Astrocyte (in vitro differentiated cells and primary cell): ENCODE measurements at places on chromosomes 1 and 21. TPM values are rescaled to one million over a fixed set of nuclear protein-coding genes. Genes with fewer than 3 reads are reported as not detected.

CSMD2 gene
- total RNA-seq = 11.1 and 13.6 TPM in 2 replicates

IL12RB2 gene
- total RNA-seq = 0.11 TPM in 1 of 2 replicates, not detected in the other

OR10J1 gene
- total RNA-seq = not detected in 2 replicates

SLAMF8 gene
- 1.7 and 3.6 TPM in 2 replicates for total RNA-seq

MYOG gene
- not detected in 2 replicates for total RNA-seq

MYOM3 gene
- total RNA-seq = 1.0 and 1.4 TPM in 2 replicates

DNAJB4 gene
- 57.9 and 58.6 TPM in 2 replicates for total RNA-seq

DNA sequence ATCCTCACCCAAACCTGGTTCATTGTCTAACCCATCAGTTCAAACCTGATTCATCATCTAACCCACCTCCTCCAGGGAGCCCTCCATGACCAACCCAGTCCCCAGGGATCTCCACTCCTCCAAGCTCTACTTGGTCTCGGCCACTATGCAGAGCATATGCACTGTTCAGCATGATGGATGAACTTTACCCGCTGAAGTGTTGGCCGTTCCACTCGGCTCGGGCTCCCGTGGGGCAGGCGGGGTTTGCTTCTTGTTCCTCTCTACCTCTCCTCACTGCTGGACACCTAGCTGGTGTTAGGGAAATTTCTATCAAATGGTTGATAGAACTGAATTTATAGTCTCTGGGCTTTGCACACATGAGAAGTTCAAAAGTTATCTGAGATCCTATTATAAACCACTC lies 111.0 kb downstream of the TRABD2B start:
- H3K27ac ChIP-seq = no peak overlapping the region
- no peak overlapping the region for H3K4me3 ChIP-seq
- peaks cover 2% of the 10 kb centered on the region for H3K27me3 ChIP-seq
- no peaks in the 10 kb centered on the region for H3K4me1 ChIP-seq
- no peaks in the 10 kb centered on the region for H3K36me3 ChIP-seq
- no peak for DNase-seq

DNA sequence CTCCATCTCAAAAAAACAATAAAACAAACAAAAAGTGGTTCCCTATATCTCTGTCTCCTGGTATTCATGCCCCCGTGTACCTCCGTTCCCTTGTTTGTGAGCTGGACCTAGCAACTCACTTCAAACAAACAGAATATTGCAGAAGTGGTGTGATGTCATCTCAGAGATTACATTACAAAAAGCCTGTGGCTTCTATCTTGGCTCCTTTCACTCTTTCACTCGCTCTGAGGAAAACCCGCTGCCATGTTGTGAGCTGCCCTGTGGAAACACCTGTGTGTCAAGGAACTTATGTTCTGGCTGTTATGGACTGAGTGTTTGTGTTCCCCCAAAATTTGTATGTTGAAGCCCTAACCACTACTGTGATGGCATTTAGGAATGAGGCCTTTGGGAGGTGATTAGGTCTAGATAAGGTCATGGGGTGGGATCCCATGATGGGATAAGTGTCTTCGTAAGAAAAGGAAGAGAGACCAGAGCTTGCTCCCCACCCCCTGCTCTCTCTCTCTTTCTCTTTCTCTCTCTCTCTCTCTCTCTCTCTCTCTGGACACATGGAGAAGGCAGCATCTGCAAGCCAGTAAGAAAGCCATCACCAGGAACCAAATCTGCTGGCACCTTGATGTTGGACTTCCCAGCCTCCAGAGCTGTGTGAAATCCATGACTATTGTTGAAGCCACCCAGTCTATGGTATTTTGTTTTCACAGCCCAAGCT lies 7.4 kb upstream of the HYI start:
- DNase-seq = no peak
- H3K27me3 ChIP-seq = no peaks in the 10 kb centered on the region
- no peak overlapping the region for H3K27ac ChIP-seq
- no peaks in the 10 kb centered on the region for H3K36me3 ChIP-seq

- no peak for DNase-seq
- no peak overlapping the region for H3K27ac ChIP-seq
- H3K27me3 ChIP-seq = peaks cover 7% of the 10 kb centered on the region
- no peaks in the 10 kb centered on the region for H3K36me3 ChIP-seq
Observed at GRCh38 chr1:30798389-30799232, 41.0 kb upstream of the LAPTM5 start.

- H3K36me3 ChIP-seq = no peaks in the 10 kb centered on the region
- peak; percentile 73 for DNase-seq
- peaks cover 27% of the 10 kb centered on the region for H3K4me1 ChIP-seq
- no peaks in the 10 kb centered on the region for H3K27me3 ChIP-seq
- no peak overlapping the region for H3K4me3 ChIP-seq
- H3K27ac ChIP-seq = peak overlapping the region; percentile 39
Observed at GRCh38 chr1:235022341-235022980, 106.2 kb downstream of the TOMM20 start.

GRCh38 chr21:41536076-41536826 lies 28.3 kb upstream of the TMPRSS2 start:
- H3K27ac ChIP-seq = no peak overlapping the region
- no peaks in the 10 kb centered on the region for H3K36me3 ChIP-seq
- H3K4me3 ChIP-seq = no peak overlapping the region

DNA sequence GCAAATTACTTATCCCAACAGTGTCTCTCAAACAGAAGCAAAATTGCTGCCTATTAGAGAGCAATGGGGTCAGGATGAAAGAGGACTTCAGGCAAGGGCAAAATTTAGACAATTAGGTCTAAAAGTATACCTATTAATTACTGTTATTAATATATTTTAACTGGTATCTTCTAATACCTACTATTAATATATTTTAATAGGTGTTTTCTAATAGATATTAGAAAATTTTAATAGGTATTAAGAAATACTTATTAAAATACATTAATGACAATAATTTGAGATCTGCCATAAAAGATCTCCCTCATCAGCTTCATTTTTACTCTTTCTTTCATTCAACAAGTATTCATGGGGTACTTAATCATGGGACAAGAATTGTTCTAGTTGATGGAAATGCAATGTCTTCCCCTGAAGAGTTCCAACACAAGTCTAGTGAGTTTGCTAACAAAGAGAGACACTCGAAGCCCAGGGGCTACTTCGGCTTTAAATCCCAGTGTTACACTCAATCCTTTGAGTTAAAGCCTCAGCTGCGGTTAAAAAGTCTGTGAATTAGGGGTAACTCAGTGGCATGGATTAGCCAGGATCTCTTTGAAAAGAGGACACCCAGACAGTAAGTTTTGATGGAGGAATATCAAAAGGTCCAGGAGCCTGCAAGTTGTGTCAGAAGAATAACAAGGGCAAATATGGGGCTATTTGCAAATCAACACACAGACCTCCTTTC lies 44.1 kb downstream of the STYXL2 start:
- no peak for DNase-seq
- no peak overlapping the region for H3K27ac ChIP-seq
- no peaks in the 10 kb centered on the region for H3K36me3 ChIP-seq
- no peak overlapping the region for H3K4me3 ChIP-seq
- H3K27me3 ChIP-seq = no peaks in the 10 kb centered on the region

DNA sequence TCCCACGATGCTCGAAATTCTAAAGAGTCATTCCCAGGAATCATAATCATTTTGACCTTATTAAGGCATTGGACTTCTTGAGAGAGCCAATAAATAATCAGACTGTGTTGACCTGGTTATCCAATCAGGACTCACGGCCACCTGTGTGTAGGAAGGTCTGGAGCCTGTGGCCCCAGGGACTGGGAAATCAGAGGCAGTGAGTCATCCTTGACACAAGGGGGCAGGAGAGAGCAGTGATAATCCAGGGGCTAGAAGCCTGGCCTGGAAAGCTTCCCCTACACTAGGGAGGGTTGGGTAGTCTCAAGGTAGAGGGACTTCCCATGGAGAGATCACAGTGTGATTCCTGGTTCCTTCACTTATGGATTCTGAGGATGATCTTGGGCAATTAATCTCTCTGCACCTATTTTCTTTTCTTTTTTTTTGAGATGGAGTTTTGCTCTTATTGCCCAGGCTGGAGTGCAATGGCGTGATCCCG lies 4.7 kb downstream of the MR1 start:
- no peaks in the 10 kb centered on the region for H3K27me3 ChIP-seq
- no peaks in the 10 kb centered on the region for H3K36me3 ChIP-seq
- no peak overlapping the region for H3K27ac ChIP-seq

DNA sequence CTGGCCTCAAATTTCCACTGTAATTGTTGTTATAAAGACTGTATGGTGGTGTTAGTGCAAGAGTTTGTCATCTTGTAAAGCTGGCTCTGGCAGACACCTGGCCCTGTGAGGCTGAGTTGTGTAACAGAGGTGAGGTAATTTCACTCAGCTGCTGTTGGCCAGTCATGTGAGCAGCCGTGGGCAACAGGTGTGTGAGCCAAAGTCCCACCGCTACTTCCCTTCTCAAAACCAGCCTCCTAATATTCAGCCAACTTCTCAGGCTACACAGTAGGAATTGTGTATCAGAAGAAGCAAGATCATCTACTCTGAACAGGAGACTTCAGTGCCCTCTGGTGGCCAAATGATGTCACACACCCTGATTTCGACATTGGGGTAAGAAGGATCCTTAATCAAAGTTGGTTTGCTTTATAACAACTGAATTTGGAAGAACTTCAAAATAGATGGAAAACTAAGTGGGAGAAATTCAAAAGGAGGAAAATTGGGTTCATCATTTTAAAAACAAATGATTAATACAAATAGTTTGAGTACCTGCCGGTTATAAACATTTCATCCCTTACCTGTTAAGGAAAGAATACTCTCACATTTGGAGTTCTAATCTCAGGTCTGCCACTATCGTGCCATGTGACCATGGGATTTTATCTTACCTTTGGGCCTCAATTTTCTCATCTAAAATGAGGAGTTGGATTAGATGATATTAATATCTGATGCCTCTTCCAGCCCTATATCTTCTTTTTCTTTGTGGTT lies 2.6 kb upstream of the CREG1 start:
- peaks cover 9% of the 10 kb centered on the region for H3K4me1 ChIP-seq
- H3K27ac ChIP-seq = no peak overlapping the region
- H3K36me3 ChIP-seq = no peaks in the 10 kb centered on the region
- peaks cover 5% of the 10 kb centered on the region for H3K27me3 ChIP-seq
- DNase-seq = peak; percentile 37

DNA sequence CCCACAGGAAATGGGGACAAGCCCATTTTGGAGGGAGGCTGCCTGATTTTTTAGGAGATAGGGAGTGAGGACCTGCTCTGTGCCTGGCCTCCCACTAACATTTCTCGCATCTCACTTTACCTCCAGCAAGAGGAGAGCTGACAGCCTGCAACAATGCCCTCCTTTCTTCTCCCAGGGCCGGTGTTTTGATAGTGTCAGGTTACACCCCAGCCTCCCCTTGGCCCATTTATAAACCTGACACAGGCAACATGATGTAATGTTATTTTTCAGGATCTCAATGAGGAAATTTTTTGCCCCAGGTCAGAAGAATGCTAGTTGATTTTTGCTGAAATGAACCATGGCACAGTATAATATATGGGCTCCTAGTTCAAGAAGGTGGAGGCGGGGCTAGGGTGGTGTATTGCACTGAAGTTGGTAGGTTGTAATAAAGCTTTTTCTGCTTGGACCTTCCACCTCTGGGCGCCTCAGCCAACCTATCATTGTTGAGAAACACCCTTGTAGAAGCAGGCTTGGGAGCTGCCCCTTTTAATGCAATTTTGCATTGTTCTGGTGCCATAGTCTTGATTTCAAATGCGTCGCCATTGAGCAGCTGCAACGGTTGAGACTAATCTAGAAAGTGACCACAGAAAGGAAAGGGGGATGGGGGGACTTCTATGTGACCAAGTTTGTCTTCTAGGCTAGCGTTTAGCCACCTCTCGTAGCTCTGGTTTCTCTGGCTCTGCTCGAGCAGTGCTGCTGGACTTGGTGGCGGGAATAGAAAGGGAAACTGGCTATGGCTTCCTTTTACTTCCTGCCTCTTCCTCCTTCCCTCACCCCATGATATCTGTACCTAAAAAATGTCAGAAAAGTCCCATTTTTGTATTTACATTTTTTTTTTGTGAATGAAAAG lies 53.0 kb downstream of the PBX1 start:
- peak; percentile 91 for DNase-seq
- H3K27me3 ChIP-seq = no peaks in the 10 kb centered on the region
- no peaks in the 10 kb centered on the region for H3K36me3 ChIP-seq
- H3K4me3 ChIP-seq = no peak overlapping the region
- H3K4me1 ChIP-seq = peaks cover 28% of the 10 kb centered on the region

GRCh38 chr1:35518183-35518582 lies 39.0 kb downstream of the KIAA0319L start:
- H3K4me1 ChIP-seq = no peaks in the 10 kb centered on the region
- no peak overlapping the region for H3K4me3 ChIP-seq
- H3K36me3 ChIP-seq = no peaks in the 10 kb centered on the region
- no peak for DNase-seq

DNA sequence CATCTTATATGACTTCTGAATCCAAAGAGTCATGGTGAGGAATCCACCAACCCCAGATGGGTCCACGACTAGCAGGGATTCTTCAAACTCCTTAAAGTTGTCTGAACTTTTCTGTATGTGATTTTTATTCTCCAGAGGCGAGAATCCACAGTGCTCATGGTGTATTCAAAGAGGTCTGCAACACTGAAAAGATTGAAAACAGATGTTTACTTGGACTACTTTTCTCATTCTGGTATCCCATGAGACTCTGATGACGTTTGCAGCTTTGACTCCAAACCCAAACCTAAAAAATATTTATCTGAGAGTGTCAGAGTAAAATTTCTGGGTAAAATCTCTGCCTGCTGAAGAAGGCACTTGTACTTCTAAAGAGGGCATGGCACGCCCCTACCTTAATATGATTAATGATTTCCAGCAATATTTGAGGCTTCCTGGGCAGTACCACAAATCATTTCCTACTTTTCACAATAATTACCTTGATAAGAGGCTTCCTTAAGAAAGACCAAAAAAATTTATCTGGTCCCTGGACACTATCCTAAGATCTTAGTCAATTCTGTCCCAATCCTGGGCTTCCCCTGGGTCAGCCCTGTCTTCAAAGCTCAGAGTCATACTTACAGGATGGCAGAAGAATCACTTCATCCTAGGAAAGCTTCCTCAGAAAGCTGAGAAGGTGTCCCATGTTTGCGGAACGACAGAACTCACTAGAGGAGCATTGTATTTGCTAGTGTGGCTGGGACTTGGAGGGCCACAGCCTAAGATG lies 76.5 kb upstream of the MAP10 start:
- no peak overlapping the region for H3K4me3 ChIP-seq
- no peak overlapping the region for H3K27ac ChIP-seq
- no peaks in the 10 kb centered on the region for H3K27me3 ChIP-seq
- no peaks in the 10 kb centered on the region for H3K36me3 ChIP-seq

- H3K27me3 ChIP-seq = no peaks in the 10 kb centered on the region
- H3K27ac ChIP-seq = no peak overlapping the region
- H3K36me3 ChIP-seq = no peaks in the 10 kb centered on the region
- no peak for DNase-seq
- no peaks in the 10 kb centered on the region for H3K4me1 ChIP-seq
Observed at GRCh38 chr21:46179708-46180078, 4.6 kb downstream of the SPATC1L start.

- no peaks in the 10 kb centered on the region for H3K36me3 ChIP-seq
- no peak overlapping the region for H3K27ac ChIP-seq
- no peaks in the 10 kb centered on the region for H3K4me1 ChIP-seq
- no peaks in the 10 kb centered on the region for H3K27me3 ChIP-seq
- no peak for DNase-seq
Observed at GRCh38 chr1:11448373-11449099, 30.4 kb upstream of the DISP3 start.

- no peak for DNase-seq
- no peaks in the 10 kb centered on the region for H3K36me3 ChIP-seq
- no peak overlapping the region for H3K27ac ChIP-seq
- no peaks in the 10 kb centered on the region for H3K27me3 ChIP-seq
- H3K4me1 ChIP-seq = no peaks in the 10 kb centered on the region
Observed at GRCh38 chr1:28326984-28327383, 1.9 kb upstream of the MED18 start.

- H3K27me3 ChIP-seq = no peaks in the 10 kb centered on the region
- H3K4me3 ChIP-seq = no peak overlapping the region
- H3K36me3 ChIP-seq = no peaks in the 10 kb centered on the region
- H3K4me1 ChIP-seq = peaks cover 6% of the 10 kb centered on the region
Observed at GRCh38 chr1:219066631-219067349, 106.9 kb upstream of the LYPLAL1 start.
